CD4-positive, alpha-beta T cell treated with Interleukin-12 subunit alpha and Interleukin-12 subunit beta, for 1 hour (primary cell): ENCODE measurements at places on chromosomes 7 and 10.
A peak's percentile ranks its signal among the peaks of the same experiment; 100 is the strongest.

- no peak for DNase-seq
These were observed 3.8 kb downstream of the TMEM72 start for GRCh38 chr10:44914891-44915290.

GRCh38 chr10:67622511-67622910 lies 73.5 kb downstream of the CTNNA3 start:
- no peak for DNase-seq

GRCh38 chr10:109207361-109207760 lies 716.0 kb downstream of the XPNPEP1 start:
- DNase-seq, result no peak

DNA sequence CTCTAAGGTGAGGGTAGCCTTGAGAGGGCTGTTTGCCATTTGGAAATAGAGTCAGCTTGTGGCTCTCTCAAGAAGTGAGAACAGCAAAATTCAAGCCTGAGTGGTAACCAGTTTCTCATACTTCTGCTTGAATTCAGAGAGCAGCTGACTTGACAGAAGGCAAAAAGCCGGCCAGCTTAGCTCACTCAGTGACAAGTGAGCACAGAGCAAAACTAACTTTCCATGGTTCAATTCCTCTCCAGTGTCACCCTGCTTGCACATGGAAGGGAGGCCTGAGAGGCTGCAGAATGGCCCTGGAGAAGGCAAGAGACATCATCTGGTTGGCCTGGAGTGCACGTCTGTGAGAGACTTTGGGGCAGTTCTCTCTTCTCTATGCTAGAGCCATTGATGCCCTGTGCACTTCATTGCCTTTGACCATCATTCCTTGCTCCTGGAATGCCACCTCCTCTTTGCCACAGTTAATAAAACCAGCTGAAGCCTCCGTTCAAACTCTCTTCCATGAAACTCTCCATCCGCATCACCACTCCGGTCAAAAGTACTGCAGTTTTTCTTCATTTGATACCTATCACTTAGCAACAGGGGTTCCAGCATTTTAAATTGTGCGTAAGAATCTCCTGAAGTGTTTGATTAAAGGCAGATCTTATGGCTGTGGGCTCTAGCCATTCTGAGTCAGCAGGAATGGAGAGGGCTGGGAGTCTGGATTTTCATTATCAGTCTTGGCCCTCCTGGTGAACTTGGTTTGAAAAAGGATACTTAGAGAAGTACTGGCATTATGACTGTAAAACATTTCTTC lies 69.8 kb upstream of the PIK3CG start:
- DNase-seq, result no peak

DNA sequence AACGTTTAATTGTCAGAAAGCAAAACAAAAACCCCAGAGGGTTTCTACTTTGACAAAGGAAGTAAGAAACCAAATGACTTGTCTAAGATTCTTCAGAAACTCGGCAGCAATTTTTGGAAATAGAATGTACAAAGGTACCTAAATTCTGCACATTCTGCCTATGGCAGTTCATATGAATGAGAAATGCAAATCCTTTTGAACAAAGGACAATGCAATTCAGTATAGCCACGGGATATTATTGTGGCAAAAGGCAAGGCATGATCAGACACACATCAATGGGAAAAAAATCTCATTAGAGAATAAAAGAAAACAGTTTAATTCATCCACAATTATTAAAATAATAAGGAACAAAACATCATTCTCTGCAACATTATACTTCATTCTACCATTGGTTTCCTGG lies 93.4 kb downstream of the SEMA3C start:
- no peak for DNase-seq

DNA sequence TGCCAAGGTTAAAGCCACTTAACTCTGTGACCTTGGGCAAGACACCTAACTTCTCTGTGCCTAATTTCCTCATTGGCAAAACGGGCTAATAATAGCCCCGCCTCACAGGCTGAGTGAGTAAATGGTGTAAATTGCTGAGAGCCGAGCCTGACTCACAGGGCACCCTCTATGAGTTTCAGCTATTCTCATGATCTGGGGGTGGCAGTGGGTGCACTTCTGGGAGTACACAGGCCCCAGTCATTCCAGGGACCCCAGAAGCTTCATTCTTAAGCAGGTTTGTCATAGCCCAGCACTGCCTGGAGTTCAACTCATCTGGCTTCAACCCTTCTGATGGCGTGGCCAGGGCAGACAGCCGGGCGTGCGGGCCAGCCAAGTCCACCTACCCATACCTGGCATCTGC lies 137.2 kb downstream of the GRID1 start:
- no peak for DNase-seq

DNA sequence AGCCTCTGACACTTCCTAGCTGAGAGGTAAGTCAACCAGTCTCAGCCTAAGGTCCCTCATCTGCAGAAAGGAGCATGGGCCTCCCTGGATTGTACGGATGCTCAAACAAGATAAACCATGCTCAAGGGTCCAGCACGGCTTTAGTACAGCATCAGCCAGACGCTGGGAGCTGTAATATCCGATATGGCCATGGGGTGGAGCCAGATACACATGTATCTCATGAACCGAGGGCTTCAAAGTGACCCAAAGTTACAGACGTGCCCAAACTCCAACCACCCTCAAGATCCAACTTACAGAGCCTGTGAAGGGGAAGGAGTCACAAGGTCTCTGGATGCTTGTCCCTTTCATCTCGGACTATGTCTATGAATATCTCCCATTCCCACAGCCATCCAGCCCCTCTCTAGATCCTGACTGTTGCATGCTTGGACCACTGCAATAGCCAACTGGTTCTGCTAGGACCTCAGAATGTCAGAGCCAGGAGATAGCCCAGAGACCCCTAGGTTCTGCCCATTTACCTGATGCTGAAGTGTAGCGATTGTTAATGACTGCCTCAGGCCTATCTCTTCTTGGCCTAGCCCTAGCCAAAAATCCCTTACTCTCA lies 142.4 kb downstream of the SH3PXD2A start:
- peak; percentile 82 for DNase-seq

DNA sequence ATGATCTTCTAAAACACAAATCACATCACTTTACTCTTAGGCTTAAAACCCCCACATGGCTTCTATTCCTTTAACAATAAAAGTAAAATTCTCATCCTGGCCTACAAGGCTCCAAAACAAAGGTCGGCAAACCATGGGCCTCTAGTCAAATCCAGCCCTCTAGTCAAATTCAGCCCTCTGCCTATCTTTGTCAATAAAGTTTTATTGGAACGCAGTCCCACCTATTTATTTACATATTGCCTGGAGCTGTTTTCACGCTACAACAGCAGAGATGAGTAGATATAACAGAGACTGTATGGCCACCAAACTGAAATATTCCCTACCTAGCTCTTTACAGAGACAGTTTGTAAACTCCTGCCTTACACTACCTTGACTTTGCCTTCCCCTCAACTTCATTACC lies 178.8 kb downstream of the PTPN20 start:
- no peak for DNase-seq

DNA sequence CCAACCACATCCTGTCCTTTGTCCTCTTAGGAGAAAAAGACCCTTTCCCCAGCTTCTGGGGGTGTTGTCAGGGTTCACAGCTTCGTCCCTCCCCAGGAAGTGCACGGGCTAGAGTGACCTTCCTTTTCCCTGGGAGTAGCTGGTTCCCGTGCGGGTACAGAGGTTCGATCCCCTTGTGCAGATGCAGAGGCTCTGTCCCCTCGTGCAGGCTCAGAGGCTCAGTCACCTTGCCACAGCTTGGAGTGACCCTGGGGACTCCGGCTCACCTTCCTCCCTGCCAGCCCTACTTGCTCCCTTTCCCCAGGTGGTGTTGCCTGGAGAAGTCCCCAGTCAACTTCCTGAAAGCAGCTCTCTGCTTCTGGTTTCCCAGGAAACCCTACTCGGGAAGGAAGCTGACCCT lies 60.0 kb upstream of the TCERG1L start:
- DNase-seq, result no peak

- DNase-seq, result no peak
These were observed 478.6 kb downstream of the LRMDA start for GRCh38 chr10:75910032-75910431.

DNA sequence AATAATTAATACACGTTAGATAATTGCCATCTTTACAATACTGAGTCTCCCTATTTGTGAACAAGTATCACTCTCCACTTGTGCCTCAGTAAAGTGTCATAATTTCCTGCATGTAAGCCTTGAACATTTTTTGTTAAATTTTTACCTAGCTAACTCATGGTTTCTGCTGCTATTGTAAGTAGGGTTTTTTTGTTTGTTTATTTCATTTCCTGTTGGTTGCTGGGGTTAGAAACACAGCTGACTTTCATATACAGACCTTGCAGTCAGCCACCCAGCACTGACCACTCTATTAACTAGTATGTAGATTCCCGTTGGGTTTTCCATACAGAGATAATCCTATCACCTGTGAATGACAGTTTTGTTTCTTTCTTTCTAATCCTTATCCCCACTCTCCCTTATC lies 133.3 kb downstream of the MPP7 start:
- DNase-seq, result no peak

GRCh38 chr7:113775401-113775800 lies 143.4 kb downstream of the PPP1R3A start:
- DNase-seq, result no peak
